ENCODE measurements at places on chromosomes 16 and 17.

GRCh38 chr16:2044541-2044940 is 3.1 kb downstream of the NTHL1 start:
- no peaks in the 10 kb centered on the region for H3K27me3 ChIP-seq
- H3K4me3 ChIP-seq: no peak overlapping the region
- no peak for DNase-seq
- no peaks in the 10 kb centered on the region for H3K4me1 ChIP-seq
- H3K27ac ChIP-seq: no peak overlapping the region

DNA sequence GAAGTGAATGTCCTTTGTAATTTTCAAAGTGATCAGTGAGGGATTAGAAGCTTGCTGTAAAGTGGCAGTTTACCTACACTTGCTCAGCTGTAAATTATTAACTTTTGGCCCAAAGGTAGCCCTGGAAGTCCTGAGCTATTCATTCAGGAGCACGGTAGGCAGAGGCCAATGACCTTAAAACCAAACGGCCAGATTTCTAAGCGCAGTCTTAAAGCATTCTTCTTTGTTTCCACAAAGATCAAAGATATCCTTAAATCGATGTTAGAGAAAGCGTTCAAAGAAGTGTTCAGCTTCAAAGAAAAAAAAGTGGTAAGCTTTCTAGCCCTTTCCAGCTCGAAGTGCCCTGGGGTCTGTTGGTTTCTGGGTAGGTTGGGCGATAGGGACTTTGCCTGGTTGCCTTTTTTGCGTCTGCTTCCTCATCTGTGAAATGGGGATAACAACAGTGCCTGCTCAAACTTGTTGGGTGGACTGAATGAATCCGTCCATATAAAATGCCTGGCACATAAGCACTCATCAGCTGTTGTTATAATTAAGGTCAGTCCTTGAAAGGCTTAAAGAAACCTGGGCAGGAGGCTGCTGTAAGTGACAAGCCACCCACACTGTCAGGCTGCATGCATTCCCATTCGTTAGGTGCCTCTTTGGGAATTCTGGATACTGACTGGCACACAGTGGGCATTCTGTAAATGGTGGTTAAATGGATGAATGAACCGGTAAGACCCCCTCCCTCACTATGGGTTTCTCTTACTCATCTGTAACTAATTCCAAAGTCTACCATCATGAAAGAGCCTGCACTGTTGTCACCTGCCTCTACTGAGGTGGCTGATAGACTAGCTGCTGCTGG is 113.2 kb downstream of the PRKCA start:
- no peak overlapping the region for H3K4me3 ChIP-seq
- no peaks in the 10 kb centered on the region for H3K36me3 ChIP-seq
- no peak for DNase-seq
- no peaks in the 10 kb centered on the region for H3K4me1 ChIP-seq
- no peaks in the 10 kb centered on the region for H3K27me3 ChIP-seq

- H3K36me3 ChIP-seq: no peaks in the 10 kb centered on the region
- no peak overlapping the region for H3K27ac ChIP-seq
- no peaks in the 10 kb centered on the region for H3K27me3 ChIP-seq
- H3K4me3 ChIP-seq: no peak overlapping the region
Measured at GRCh38 chr16:85096921-85097320, 15.4 kb downstream of the CIBAR2 start.

GRCh38 chr16:30030011-30030685 is 923 bp downstream of the TLCD3B start:
- peak overlapping the region; percentile 46 for H3K4me3 ChIP-seq
- H3K27me3 ChIP-seq: no peaks in the 10 kb centered on the region
- H3K36me3 ChIP-seq: peaks cover 7% of the 10 kb centered on the region
- no peak for DNase-seq
- H3K27ac ChIP-seq: no peak overlapping the region
- no peaks in the 10 kb centered on the region for H3K4me1 ChIP-seq

DNA sequence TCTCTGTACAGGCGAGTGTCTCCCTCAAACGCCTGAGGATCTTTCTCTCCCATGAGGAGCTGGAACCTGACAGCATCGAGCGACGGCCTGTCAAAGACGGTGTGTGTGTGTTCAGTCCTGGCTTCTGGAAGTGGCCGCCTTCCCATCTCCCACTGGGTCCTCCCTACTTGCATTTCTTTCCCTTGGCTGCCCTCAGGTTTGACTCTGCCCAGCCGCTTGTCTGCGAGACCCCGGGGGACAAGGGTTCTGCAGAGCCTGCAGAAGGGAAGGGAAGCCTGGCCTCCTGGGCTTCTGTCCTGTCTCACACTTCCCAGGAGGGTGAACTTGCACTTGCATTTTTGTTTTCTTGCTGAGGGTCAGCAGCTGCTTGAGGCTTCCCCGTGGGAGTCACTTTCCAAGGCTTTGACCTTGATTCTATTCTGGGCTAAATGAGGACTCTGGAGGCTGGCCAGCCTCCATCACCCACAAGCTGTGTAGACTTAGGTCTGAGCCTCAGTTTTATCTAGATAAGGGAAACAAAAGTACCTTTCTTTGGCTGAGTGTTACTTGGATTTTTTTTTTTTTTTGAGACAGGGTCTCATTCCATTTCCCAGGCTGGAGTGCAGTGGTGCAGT is 122.3 kb downstream of the ABCC1 start:
- peaks cover 4% of the 10 kb centered on the region for H3K4me1 ChIP-seq
- H3K4me3 ChIP-seq: no peak overlapping the region
- no peaks in the 10 kb centered on the region for H3K27me3 ChIP-seq
- H3K36me3 ChIP-seq: peaks cover 28% of the 10 kb centered on the region
- H3K27ac ChIP-seq: no peak overlapping the region
- no peak for DNase-seq

- peak overlapping the region; percentile 60 for H3K4me3 ChIP-seq
- H3K4me1 ChIP-seq: peaks cover 36% of the 10 kb centered on the region
- H3K27ac ChIP-seq: no peak overlapping the region
- peaks cover 33% of the 10 kb centered on the region for H3K27me3 ChIP-seq
- DNase-seq: peak; percentile 73
Measured at GRCh38 chr16:57801809-57802340, 416 bp downstream of the KIFC3 start.

DNA sequence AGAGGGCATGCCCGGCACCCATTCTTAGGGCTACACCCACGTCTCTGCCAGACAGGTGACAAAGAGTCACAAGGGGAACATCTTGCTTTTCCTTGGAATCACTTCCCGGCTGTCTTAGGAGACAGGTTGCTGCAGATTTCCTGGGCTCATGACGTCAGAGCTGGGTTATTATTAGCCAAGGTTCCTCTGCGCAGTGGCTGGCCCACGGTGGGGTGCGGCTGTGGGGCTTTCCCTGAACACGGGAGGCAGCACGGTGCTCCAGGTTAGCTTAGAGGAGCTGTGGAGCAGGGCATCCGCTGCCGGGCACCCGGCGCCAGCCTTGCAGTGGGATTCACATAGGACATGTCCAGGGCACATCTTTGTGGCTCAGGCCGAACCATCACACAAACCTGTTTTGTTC is 118.0 kb upstream of the PLCG2 start:
- no peak for DNase-seq
- H3K36me3 ChIP-seq: no peaks in the 10 kb centered on the region
- no peaks in the 10 kb centered on the region for H3K27me3 ChIP-seq
- peaks cover 10% of the 10 kb centered on the region for H3K4me1 ChIP-seq
- peak overlapping the region; percentile 37 for H3K27ac ChIP-seq

DNA sequence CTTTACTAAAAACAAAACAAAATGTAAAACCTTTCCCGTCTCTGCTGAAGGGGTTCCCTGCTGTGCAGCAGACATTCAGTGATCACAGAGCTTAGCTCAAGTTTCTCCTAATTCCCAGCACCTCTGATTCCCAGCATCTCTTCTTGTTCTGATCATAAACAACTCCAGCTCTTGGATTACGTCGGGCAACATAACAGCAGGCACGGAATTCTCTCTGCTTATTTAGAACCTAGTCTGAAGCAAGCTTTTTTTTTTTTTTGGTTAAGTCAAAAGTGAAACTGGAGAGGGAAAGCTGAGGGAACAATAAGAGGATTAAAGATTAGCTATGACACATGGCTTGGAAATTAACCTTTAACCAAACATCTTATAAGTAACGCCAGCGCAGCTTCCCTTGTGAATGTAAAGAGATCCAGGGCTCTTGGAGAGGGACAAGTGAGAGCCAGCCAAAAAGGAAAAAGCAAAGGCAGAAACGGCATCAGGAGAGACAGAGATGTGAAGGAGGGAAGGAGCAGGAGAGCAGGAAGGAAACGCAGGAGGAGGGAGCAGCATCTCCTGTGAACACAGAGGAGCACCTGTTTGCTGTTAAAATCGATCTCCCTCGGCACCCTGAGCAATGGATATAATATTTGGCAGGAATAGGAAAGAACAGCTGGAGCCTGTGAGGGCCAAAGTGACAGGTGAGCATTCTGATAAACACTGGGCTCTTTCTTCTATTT is at the start of gene BCO1:
BCO1 (plus strand) TSS at position 394 of the 716 bp plus-strand sequence; CDS start at position 614, 220 bp downstream.
- no peaks in the 10 kb centered on the region for H3K36me3 ChIP-seq
- DNase-seq: no peak
- H3K27ac ChIP-seq: 0 out of 2 replicates have a peak within 1 kb of the TSS, but pooled peaks have one; percentile 53
- no peaks in the 10 kb centered on the region for H3K27me3 ChIP-seq
- peak within 1 kb of the TSS; percentile 2 for H3K4me3 ChIP-seq

DNA sequence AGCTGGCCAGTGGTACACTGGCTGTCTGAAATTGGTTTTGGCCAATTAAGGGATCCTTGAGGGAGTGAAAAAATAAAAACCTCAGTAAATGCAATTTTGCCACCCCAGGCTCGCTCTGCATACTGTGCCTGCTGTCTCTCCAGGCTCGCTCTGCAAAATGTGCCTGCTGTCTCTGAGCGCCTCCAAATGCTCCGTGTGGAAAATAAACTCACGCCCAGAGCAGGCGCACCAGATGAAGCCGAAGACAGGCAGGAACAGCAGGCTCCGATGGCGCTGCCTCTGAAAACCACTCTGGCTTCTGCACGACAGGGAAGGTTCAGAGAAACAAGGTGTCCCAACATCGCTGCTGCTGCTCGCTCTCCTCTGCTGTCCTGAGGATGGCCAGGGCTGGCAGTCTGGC is 29.1 kb downstream of the SNN start:
- no peaks in the 10 kb centered on the region for H3K27me3 ChIP-seq
- no peak overlapping the region for H3K27ac ChIP-seq
- H3K4me3 ChIP-seq: no peak overlapping the region

GRCh38 chr17:50783193-50783660 is 15.9 kb upstream of the ANKRD40CL start:
- no peak overlapping the region for H3K27ac ChIP-seq
- H3K36me3 ChIP-seq: no peaks in the 10 kb centered on the region
- peak; percentile 89 for DNase-seq
- no peaks in the 10 kb centered on the region for H3K27me3 ChIP-seq

GRCh38 chr16:66904428-66904845 is 14.2 kb downstream of the CDH16 start:
- H3K4me3 ChIP-seq: no peak overlapping the region
- no peaks in the 10 kb centered on the region for H3K36me3 ChIP-seq
- DNase-seq: no peak

- H3K27me3 ChIP-seq: no peaks in the 10 kb centered on the region
- H3K4me1 ChIP-seq: peaks cover 11% of the 10 kb centered on the region
- H3K36me3 ChIP-seq: no peaks in the 10 kb centered on the region
- no peak overlapping the region for H3K27ac ChIP-seq
- no peak for DNase-seq
Measured at GRCh38 chr16:22763437-22764080, 50.4 kb upstream of the HS3ST2 start.

DNA sequence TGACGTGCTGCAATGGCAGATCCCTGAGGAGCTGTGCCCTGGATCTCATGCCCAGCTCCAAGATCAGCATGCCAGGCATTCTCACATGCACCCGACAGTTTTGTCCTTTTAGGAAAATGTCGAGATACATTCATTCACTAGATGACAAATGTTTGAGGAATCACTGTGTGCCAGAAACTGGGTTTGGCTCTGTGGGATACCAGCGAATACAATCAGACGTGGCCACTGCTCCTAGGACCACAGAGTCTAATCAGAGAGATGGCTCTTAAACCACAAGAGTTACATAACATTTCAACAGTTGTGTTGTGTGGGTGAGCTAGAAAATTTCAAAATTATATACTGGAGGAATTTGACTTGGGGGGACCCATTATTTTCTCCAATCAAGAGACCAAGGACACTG is 579.7 kb downstream of the CDH13 start:
- no peaks in the 10 kb centered on the region for H3K27me3 ChIP-seq
- no peak overlapping the region for H3K27ac ChIP-seq
- DNase-seq: no peak
- no peaks in the 10 kb centered on the region for H3K4me1 ChIP-seq

- no peak overlapping the region for H3K27ac ChIP-seq
- DNase-seq: no peak
- no peaks in the 10 kb centered on the region for H3K4me1 ChIP-seq
- H3K27me3 ChIP-seq: no peaks in the 10 kb centered on the region
- H3K36me3 ChIP-seq: no peaks in the 10 kb centered on the region
Measured at GRCh38 chr17:61833536-61834193, 29.7 kb downstream of the BRIP1 start.

GRCh38 chr16:67199808-67200198 is 872 bp downstream of the ELMO3 start:
- peaks cover 32% of the 10 kb centered on the region for H3K36me3 ChIP-seq
- peak overlapping the region; percentile 40 for H3K4me3 ChIP-seq
- H3K27me3 ChIP-seq: no peaks in the 10 kb centered on the region
- no peaks in the 10 kb centered on the region for H3K4me1 ChIP-seq
- no peak for DNase-seq

DNA sequence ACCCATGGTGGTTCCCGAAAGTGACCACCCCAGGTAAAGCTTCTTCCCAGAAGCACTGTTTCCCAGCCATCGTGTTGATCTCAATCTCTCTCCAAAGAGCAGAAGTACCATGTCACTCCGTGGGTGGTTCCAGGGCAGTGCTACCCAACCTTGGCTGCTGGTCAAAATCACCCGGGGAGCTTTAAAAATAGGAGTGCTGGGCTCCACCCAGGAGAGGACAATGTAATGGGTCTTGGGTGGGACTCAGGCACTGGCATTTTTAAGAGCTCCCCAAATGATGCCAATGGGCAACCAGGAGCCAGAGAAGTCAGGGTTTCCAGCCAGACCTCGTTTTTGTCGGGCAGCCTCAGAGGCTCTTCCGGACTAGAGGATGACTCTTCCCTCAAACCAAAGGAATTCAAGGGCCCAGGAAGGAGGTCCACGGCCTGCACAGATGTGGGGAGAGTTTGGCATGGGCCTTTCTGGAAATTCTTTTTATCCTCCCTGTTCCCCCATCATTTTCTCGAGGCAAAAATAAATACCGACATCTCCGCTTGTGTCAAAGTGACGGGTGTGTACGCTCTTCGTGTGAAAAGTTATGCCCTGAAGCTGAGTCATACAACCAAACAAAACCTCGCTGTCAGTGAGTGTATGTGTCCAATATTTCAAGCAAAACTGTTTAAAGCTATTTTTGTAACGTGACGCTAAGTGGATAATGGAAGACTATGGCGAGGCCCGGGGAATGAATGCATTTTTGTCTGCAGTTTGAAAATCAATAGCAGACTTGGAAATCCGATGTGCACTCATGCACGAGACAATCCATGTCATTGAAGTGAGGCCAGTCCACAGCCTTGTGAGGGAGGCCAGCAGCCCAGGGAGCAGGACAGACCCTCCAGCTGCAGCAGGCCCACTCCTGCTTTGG is 364.1 kb downstream of the FOXL1 start:
- DNase-seq: no peak
- no peaks in the 10 kb centered on the region for H3K36me3 ChIP-seq
- H3K4me3 ChIP-seq: no peak overlapping the region
- 0 out of 2 replicates have a peak, but pooled peaks cover 2% of the 10 kb centered on the region for H3K4me1 ChIP-seq

- H3K27ac ChIP-seq: peak overlapping the region; percentile 91
- H3K27me3 ChIP-seq: no peaks in the 10 kb centered on the region
- H3K36me3 ChIP-seq: peaks cover 3% of the 10 kb centered on the region
- DNase-seq: peak; percentile 51
Measured at GRCh38 chr16:9092978-9093344, 1.5 kb downstream of the HAPSTR1 start.

- H3K4me3 ChIP-seq: no peak overlapping the region
- no peaks in the 10 kb centered on the region for H3K4me1 ChIP-seq
- DNase-seq: no peak
- no peak overlapping the region for H3K27ac ChIP-seq
- peaks cover 40% of the 10 kb centered on the region for H3K36me3 ChIP-seq
- no peaks in the 10 kb centered on the region for H3K27me3 ChIP-seq
Measured at GRCh38 chr16:84058664-84059063, 16.1 kb upstream of the SLC38A8 start.
